Suppressor macrophage treated with lipopolysaccharide for 1 hour (primary cell): ENCODE measurements at places on chromosomes 3 and 15.
A peak's percentile ranks its signal among the peaks of the same experiment; 100 is the strongest.

DNA sequence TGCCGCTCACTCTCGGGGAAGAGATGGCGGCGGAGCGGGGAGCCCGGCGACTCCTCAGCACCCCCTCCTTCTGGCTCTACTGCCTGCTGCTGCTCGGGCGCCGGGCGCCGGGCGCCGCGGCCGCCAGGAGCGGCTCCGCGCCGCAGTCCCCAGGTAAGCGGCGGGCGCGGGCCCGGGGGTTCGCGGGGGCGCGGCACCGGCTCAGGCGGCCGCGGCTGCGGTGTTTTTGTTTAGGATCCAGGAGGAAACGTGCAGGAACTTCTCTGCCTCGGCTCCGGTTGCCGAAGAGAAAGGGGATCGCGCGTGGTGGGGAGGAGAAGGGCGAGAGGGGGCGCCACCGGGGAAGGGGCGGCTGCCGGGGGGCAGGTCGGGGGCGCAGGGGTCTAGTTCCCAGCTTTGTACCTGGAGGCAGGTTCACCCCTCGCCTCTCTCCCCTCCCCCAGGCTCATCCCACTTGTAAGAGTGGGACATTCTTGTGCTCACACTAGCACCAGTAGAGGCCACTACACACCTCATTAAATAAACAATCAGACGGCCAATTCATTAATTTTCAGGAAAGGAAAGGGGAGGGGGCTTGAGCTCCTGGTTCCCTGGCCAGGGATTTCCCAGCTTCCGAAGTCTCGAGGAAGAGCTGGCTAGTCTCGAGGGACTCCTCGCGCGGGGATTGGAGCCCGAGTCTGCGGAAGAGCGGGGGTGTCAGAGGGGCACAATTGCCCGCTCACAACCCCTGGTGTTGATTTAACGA is 562 bp downstream of the NEO1 start:
- peak; percentile 9 for DNase-seq

DNA sequence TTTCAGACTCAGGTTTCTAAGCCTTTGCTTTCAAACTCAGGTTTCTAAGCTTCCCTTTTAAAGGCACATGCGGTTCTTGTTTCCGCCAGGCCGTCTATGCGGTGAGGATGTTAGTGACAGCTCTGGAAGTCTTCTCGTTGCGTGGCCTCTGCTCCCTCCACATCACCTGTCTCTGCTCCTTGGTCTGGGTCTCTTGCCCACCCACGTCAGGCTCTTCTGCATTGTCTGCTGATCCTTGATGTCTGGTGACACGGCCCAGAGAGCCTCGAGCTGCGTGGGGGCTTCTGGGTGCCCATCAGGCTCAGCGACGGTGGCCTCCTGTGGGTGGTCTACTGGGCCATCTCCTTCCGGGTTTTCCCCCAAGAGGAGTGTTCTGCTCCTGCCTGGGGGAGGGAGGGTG is 30.5 kb downstream of the KLF13 start:
- DNase-seq = no peak

DNA sequence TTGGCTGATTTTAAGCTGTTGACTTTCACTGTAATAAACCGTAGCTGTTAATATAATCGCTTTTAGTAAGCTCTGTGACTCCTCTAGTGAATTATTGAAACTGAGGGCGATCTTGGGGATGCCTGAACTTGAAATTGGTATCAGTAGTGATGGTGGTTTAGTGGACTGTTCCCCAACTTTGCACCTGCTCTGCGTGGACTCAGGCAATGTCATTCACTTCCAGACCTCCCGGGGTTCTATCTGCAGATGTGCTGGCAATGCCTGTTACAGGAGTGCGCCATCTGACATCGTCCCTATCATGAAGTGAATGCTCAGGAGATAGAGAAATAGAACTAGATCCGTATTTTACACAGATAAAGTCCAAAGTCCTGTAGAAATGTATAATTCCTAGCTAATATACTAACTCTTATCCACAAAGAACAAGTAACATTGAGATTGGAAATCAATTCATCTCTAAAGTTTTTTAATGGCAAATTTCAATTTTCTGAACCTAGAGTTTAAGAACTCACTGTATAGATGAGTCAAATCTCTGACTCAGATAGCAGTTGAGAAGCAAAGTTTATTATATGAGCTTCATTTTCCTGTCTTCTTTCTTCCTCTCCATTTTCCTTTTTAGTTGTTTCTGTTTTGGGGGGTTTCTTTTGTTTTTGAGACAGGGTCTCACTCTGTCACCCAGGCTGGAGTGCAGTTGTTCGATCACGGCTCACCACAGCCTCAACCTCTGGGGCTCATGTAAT is 51.8 kb downstream of the HEG1 start:
- DNase-seq = no peak

DNA sequence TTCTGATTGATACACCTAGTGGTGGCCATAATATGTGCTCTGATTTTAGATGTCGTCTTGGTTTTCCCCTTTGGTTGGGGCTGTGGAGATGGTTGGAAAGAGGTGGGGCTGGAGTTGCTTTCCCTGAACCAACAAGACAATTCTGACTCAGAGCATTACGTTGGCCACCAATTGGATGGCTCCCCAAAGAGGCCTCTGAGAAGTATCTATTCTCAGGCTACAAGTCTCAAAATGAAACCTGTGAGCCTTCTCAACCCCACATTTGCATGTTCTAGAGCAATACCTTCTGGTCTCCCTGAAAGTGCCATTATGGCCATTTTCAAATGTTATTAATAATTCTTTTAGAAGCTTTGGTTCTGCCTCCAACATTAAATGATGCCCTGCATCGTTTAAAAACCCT is 188.4 kb upstream of the WNT5A start:
- no peak for DNase-seq

DNA sequence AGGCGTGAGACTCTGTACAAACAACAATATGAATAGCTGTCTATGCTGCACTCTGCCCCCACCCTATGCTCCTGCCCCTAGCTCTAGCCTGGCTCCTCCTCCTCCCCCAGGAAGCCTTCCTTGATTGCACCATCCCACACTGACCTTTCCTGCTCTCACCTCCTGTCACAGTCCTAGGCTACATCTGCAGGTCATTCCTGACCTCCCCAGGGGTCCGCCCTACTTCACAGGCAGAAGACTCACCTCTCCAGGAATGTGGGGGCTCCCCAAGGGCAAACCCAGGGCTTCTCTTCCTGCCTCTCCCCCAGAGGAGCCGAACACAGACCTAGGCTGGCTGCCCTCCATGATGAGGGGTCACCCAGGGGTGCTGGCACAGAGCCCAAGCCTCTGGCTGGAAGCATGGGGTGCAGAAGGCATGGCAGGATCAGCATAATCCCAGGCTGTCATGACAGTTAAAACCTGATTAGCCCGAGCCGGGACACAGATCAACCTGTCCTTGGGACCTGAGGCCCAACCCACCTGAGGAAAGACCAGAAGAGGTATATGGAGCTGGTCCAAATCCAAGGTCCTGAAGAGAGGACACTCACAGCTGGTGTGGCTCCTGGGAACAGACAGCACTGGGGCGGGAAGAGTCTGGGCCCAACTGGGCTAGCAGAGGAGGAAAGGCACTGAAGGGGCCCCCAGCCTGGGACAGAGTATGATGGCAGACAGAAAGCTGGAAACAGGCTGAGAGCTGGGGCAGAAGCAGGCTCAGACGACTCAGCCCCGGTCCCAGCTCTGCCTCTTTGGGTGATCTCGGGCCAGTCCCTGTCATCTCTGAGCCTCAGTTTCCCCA is 5.9 kb downstream of the SEMA7A start:
- no peak for DNase-seq

DNA sequence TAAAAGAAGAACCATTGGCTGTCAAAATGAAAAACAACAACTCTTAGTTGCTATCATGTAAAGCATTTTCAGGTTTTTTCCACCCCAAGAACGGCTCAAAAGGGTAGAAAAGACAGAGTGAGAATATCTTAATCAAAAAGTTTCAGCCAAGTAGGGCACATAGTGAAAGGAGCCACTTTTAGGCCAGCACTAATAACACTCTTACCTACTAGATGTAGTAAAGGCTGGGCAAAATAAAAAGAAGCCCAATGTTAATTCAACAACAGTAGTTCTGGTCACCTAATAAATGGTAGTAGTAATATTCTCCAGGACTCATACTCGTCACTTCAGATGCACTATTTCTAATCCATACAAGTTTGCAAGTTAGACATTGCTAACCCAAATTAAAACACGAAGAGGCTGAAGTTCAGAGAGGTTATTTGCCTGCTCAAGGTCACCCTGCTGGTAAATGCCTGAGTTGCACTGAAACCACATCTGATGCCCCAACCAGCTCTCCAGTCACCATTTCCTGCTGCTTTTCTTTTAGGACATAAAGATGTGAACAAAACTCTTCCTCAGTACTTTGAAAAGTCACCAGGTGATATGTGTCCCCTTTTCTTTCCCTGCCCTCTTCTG is 7.5 kb downstream of the GOLIM4 start:
- DNase-seq = peak; percentile 22

GRCh38 chr15:78988361-78988911 is 43.6 kb upstream of the CTSH start:
- peak; percentile 97 for DNase-seq

GRCh38 chr3:195582947-195583346 is 793 bp downstream of the APOD start:
- no peak for DNase-seq

DNA sequence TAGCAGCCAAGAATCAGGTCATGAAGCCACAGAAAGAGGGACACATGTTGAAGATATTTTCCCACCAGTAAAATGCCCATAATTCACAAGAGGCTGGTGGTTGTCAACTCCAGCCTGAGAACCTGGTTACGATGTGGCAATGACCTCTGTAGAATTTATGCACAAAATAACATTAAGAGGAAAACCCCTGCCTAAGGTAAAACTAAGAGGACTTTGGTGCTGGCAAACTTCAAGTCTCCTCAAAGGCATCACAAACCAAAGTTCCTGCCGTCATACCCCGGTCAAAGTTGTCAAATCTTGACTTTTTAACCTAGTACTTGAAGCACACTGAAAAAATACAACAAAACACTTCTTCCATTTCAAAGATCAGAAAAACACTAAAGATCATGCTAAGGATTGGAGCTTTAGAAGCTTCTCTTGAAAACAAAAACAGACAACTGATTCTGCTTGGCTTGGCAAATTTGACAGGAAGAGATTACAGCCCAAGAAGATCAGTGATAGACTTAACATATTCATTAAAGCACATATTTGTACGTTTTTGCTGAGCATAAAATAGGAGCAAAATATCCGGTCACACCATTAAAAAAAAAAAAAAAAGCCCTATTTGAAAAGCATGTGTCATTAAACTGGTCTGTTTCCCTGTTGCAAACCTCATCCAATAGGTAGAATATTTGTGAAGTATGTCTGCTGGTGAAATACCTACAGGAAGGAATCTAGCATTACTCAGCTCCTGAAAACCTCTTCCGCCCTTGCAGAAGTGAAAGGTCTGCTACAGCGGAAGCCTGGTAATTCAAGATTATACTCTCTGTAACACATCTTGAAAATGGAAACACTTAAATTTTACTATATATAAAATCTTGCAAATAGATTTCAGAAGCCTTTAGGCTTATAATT is 22.8 kb downstream of the EIF4E3 start:
- no peak for DNase-seq
